Urinary bladder (tissue), 4 donors: ENCODE measurements at places on chromosomes 3 and 15. TPM values are rescaled to one million over a fixed set of nuclear protein-coding genes. Genes with fewer than 3 reads are reported as not detected.

- no peak for DNase-seq
Measured at GRCh38 chr3:170657312-170657711, 71.4 kb upstream of the SLC7A14 start.

DNA sequence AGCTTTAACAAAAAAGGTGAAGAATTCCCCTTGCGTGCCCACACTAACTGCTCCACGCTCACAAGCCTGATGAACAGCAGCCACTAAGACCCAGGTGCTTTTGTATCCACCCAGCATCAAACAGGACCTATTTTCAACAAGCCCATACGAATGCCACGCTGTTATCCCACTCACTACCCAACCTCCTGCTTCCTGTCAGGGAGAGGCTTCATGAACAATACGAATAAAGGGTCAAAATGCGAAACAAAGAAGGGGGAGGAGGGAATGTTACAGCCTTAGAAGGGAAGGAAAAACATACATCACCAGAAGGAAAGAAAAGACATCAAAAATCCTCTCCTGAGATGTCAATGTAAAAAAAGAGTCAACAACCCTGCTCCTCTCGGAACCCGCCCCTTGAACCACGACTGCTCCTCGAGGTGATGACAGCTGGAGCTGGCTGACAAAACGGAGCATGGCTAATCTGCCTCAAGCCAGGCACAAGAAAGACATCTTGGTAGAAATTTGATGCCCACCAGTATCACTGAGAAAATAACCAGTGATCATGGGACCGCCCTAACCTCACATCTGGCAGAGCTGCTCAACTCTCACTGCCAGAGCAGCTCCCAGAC lies 9.7 kb downstream of the ERC2 start:
- no peak for DNase-seq

C15orf62 gene
- 1.2 TPM for polyA plus RNA-seq

CHRFAM7A gene
- 0.44 TPM for polyA plus RNA-seq
